ENCODE measurements at places on chromosomes 1 and 21. TPM values are rescaled to one million over a fixed set of nuclear protein-coding genes. Genes with fewer than 3 reads are reported as not detected.

Gene PRAMEF10
- not detected for total RNA-seq

Gene ALG14
- total RNA-seq = 6.5 TPM

Gene LRRC3
- total RNA-seq = 2.0 TPM

Gene NUF2
- 21.9 TPM for total RNA-seq

Gene PAFAH2
- 8.2 TPM for total RNA-seq

Gene CNST
- total RNA-seq = 9.3 TPM

Gene AVPR1B
- not detected for total RNA-seq

Gene SLC35F3
- 5.4 TPM for total RNA-seq
